Activated T-cell treated with anti-CD3 and anti-CD28 coated beads for 24 hours (primary cell): ENCODE measurements at places on chromosomes 4 and X.

- DNase-seq = no peak
Measured at GRCh38 chrX:141214196-141214595, 28.1 kb downstream of the SPANXC start.

DNA sequence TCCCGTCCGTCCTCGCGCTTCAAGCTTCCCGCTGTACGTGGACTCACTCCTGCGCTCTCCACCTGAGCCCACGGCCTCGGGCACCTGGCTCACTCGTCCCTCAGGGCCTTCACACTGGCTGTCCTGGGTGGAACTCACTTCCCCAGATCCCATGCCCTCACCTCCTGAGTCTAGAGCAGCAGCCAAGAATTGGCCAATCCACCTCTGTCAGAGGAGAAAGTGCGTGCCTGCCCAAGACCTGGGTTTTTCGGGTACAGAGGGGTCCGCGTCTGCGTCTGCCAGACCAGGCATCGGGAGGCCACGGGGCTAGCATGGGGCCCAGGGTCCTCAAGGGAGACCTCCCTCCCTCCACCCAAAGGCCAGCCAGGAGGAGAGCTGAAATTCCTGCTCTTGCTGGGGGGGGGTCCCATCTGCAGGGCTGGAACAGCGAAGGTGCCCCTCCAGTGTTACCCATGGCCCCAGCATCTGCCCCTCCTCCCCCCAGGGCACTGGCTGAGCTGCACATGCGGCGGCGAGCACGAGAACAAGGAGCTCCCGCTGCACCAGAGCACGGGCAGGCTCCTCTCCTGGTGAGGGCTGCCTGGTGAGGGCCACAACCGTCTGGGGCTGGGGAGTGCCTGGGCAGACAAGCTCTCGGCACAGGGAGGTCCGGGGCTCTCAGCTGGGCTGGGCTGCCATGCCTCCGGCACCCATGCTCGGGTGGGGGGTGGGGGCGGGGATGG is 47.5 kb downstream of the FAM53A start:
- no peak for DNase-seq

DNA sequence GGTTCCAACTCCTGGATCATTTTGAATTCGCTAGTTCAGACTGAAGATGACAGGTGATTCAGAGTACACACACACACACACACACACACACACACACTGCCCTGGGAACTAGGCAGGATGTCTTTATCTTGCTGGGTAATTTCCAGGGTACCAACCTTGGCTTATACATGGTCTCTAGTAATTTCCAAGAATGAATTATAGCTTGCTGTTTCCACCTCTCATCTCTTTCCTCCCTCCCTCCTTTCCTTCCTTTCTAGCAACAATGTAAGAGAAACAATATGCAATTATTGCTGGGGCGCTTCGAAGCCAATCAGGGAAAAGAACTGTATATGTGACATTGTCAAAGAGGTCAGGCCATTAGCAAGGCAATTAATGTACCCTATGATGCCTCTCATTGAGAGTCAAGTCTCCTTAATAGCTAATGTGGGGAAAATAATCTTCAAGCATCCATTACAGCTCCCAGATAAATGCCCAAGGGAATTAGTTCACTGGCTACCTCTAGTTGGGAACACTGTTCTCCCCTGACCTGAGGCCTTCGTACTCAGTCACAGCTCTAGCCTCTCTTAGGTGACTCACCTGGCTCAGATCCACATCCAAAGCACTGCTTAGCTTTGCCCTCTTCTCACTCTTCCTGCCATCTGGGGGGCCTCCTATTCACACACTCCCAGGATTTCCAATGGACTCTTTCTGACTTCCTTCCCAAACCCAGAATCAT is 311.5 kb downstream of the PPP1R2C start:
- no peak for DNase-seq

- no peak for DNase-seq
Measured at GRCh38 chr4:57195622-57196021, 85.4 kb upstream of the IGFBP7 start.

- DNase-seq = no peak
Measured at GRCh38 chr4:186621959-186622553, 66.7 kb upstream of the MTNR1A start.
